ENCODE measurements at places on chromosomes 6 and 20.

- no peak for ATAC-seq
Observed at GRCh38 chr6:130050230-130050629, 31.8 kb downstream of the L3MBTL3 start.

DNA sequence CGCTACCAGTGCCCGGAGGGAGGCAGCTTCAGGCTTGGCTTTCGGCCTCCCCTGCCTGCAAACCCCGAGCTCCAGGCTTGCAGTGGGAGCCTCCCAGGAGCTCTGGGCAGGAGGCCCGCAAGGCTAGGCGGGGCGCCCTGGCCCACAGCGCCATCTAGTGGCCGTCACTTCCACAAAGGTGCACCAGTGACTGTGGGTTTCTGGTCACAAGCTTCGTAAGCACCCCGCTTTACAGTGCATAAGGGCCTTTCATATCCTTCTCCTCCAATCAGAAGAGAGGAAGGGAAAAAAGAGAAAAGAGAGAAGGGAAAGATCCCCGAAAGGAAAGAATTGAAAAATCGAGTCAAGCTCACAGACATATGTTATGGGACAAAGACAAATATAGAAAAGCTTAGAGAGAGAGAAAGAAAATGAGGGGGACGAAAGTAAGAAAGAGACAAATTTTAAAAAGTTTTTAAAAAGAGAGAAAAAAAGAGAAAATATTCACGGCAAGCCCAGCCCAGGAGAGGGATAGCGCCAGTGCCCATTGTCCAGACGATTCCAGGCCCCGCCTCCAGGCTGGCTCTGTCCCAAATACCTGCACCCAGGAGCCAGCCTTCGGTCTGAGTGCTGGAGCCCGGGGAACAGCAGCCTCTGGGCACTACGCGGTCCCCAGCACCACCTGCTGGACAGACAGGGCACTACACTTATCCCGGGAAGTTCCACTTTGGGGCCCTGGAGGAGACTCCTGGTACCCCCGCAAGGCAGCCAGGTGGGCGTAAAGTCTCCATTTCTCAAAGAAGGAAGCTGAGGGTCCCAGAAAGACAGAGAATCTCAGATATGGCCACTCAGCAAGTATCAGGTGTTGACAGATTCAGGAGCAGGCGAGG is 207.1 kb downstream of the PREX1 start:
- ATAC-seq = peak; percentile 92

GRCh38 chr6:3915076-3915791 is 66.1 kb downstream of the FAM50B start:
- ATAC-seq = no peak

GRCh38 chr6:77324866-77325265 is 138.4 kb downstream of the HTR1B start:
- ATAC-seq = no peak

DNA sequence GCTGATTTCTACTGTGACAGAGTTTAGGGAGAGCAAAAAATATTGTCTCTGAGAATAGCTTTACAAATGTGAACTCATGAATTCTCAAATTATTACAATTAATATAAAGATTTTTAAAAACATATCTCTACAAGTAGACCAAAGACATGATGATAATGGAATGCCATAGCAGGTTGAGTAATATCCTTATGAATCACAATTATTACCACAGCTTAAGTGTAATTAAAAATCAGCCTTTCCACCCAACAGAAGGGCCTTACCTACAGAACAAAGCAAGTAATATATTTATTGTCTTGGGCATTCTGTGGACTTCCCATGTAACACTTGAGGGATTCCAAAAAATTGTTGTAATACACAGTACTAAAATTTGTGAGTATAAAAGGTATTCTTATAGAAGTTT is 1099.6 kb upstream of the GJE1 start:
- no peak for ATAC-seq

DNA sequence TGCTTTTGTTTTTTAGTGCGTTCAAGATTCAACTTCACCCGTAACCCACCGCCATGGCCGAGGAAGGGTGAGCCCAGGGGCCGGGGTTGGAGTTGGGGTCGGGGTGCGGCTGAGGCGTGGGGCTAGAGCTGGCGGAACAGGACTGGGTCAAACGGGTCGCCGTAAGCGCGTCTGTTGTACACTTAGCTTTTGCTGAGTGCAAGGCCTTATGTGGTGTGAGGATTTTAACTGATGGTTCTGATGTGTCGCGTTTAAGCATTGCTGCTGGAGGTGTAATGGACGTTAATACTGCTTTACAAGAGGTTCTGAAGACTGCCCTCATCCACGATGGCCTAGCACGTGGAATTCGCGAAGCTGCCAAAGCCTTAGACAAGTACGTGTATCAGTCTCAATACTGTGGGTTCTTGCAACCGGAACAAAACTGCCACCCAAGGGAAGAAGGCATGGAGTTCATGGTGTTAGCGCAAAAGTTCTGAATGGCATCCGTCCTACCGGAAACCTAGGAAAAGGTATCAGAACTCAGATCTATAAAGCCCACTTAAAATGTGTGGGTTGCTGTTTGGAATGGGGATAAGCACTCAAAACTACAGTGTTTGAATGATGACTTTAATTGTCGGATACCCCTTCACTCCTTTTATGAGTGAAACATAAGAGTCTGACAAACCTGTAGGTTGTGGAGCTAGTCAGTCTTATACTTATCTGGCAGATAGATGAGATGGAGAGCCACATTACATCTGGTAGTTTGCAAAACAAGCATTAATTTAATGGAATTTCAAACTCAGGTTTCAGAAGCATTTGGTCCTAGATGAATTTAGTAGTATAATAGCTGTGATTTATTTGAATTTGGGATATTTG is 574 bp downstream of the RPS12 start:
- ATAC-seq = peak; percentile 2

GRCh38 chr6:122623279-122623678 is 13.1 kb downstream of the PKIB start:
- ATAC-seq = no peak

GRCh38 chr20:8898823-8899222 is 170.1 kb upstream of the PLCB4 start:
- no peak for ATAC-seq

DNA sequence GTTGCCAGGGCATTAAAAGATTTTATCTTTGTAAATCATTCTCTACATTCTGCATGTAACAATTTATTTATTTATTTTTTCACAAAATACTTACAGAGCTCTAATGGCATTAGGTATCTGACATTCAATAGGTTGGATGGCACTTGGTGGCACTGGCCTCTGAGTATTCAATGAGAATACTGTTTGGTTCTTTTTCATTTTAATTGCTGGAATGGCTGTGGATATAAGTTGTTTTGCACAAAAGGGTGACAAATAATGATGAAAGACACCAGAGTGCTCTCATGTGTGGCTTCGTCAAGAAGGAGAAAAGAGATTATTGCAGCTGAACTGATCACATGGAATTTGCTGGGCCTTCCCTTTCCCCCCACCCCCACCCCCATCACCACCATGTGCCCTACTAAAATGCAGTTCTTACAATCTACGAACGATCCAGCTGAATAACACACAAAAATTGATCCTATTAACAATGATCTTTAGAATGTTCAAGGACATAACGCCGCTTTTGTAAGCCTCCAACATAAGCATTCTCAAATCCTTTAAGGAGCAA is 195.2 kb upstream of the POU3F2 start:
- ATAC-seq = no peak

GRCh38 chr20:12061466-12061865 is 143.8 kb downstream of the BTBD3 start:
- no peak for ATAC-seq

- ATAC-seq = no peak
Observed at GRCh38 chr6:69696273-69696672, 100.5 kb downstream of the LMBRD1 start.

DNA sequence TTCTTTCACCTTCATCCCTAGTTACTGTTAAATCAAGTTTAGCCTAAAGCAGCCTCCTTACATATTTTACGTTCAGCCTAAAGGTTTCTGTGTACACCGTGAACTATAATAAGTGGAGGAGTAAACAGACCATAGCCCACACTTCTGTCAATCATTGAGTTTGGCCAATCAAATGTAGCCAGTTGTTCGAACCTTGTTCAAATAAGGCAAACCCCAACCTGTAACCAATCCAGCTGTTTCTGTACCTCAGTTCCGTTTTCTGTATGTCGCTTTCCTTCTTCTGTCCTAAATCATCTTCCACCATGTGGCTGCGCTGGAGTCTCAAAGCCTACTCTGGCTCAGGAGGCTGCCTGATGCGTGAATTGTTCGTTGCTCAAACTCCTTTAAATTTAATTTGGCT is 1.8 kb upstream of the FBXO30 start:
- ATAC-seq = no peak
